Activated CD8-positive, alpha-beta T cell treated with anti-CD3 and anti-CD28 coated beads, Interleukin-2, amount 10 ng/mL, durations not matched to agents 7 days and 5 days (primary cell): ENCODE measurements at places on chromosomes 3 and 15. TPM values are rescaled to one million over a fixed set of nuclear protein-coding genes. Genes with fewer than 3 reads are reported as not detected.

The OXSR1 gene
- 60.3 TPM for total RNA-seq

The TJP1 gene
- not detected for total RNA-seq

The GTF2A2 gene
- 123 TPM for total RNA-seq

The CLDN18 gene
- total RNA-seq = not detected

The TIGIT gene
- 22.1 TPM for total RNA-seq

GRCh38 chr3:62109534-62109933 is 263.8 kb downstream of the FEZF2 start:
- DNase-seq = no peak

DNA sequence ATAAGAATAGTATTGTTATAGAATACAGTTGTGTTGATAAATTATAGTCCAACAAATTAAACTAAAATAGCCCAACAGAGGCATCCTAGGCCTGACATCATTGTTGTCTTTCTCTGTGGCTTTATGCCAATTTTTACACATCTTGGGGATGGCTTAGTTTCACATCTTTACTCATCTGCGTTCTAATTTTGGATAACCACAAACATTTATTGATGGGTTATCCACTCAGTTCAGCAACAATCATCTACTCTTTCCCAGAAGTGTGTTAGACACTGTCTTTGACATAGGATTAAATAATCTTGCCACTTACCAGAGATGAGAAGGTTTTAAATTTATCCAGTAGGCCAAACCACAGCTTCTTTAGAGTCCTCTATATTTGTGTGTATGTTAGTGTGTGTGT is 120.8 kb upstream of the PHLDB2 start:
- no peak for DNase-seq

GRCh38 chr15:65059931-65060596 is 7.7 kb downstream of the RASL12 start:
- no peak for DNase-seq

- no peak for DNase-seq
Observed at GRCh38 chr3:23834082-23834870, 28.5 kb downstream of the UBE2E1 start.

- DNase-seq = no peak
Observed at GRCh38 chr3:25125201-25125600, 302.9 kb upstream of the RARB start.

GRCh38 chr15:70522323-70522966 is 240.9 kb downstream of the UACA start:
- no peak for DNase-seq

DNA sequence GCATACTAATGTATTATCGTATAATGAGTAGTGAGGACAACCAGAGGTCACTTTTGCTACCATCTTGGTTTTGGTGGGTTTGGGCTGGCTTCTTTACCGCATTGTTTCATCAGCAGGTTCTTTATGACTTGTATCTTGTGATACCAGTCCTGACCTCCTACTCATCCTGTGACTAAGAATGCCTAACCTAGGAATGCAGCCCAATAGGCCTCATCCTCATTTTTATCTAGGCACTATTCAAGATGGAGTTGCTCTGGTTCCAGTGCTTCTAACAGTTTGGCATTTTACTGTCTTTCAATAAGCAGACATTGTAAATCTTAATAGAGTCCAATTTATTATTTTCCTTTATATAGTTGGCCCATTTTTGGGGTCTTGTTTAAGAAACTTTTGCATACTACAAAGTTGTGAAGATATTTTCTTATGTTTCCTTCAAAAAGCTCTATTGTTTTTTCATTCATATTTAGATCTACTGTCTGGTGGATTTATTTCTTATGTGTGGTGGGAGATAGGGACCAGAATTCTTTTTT is 60.8 kb upstream of the RNU6-1 start:
- DNase-seq = no peak

- no peak for DNase-seq
Observed at GRCh38 chr15:80957556-80957955, 32.1 kb downstream of the MESD start.

- DNase-seq = no peak
Observed at GRCh38 chr3:12285003-12285555, 3.8 kb upstream of the PPARG start.
